SW480 (cell line): ENCODE measurements at places on chromosomes 4 and X.

DNA sequence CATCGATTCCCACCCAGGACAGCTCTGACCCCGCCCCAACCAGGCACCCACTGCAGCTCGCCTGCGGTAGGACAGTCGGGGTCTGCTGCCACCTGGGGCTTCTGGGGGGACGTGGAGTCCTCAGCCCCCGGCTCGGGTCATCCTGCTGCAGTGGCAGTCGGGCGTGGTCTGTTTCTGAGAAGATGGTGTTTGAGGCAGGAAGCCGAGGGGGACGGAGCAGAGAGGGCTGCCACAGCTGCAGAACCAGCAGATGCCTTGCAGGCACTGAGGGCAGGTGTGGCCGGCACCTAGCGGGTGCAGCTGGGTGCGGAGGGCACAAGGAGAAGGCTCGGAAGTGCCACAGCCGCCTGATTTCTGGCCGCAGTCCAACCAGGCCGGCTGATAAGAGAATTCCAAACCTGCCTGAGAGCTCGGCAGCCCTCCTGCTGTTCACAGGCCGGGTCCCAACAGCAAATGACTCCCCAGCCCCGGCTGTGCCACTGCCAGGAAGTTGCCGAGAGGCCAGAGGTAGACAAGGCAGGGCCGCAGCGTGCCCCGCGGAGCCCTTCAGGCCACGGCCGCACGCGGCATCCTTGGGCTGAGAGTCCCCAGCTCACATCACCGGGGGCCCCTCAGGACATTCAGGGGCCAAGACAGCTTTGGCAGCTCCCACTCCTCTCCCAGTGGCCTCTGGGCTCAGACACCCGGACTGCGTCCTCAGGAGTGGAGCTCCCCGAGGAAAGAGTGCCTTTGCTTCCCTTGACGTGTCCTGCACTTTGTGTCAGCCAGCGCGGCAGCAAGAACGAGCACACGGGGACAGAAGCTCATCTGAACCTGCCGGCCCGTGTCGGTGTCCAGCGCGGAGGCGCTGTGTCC lies 9.4 kb upstream of the CPLX1 start:
- peak; percentile 21 for DNase-seq

GRCh38 chr4:88788424-88788823 lies 90.8 kb upstream of the NAP1L5 start:
- DNase-seq = no peak

GRCh38 chr4:78345237-78345636 lies 206.3 kb upstream of the ANXA3 start:
- DNase-seq = no peak

GRCh38 chr4:86878640-86879039 lies 13.6 kb downstream of the C4orf36 start:
- no peak for DNase-seq

DNA sequence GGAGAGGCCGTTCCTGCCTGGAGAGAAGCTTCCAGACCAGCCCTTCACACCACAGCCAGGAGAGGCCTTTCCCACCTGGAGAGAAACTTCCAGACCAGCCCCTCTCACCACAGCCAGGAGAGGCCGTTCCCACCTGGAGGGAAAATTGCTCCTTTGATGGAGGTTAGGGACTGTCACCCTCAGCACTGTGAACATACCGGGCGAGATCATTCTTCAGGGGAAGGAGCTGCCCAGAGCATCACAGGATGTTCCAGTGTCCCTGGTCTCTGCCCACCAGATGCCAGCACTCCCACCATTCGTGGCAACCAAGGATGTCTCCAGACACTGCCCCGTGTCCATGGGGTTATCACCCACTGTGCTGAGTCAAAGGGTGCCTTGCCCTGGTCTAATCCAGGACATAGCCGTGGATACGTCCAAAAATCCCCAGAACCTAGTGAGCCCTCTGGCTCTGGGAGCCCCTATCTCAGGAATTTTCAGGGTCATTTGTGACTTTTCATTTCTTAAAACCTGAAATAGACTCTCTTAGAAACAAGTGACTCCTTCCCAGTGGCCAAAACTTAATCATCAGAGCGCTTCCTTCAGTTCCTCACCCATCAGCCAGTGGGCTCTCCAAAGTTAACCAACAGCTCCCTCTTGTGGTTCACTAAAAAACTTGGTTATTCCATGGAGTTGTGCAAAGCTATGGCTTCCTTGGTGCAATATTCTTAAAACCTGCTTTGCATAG lies 80.2 kb downstream of the CRMP1 start:
- DNase-seq = peak; percentile 61

GRCh38 chr4:158710814-158711213 lies 12.4 kb downstream of the PPID start:
- no peak for DNase-seq

DNA sequence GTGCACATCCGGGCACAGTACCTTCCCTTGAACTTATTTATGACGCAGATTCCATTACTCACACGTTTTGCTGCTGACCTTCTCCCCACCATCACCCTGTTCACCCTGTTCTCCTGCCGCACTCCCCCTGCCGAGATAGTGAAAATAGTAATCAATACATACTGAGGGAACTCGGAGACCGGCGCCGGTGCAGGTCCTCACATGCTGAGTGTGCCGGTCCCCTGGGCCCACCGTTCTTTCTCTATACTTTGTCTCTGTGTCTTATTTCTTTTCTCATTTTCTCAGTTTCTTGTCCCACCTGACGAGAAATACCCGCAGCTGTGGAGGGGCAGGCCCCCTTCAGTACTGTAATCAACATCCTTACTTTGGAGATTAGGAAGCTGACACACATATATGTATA lies 1337.1 kb upstream of the PABPC4L start:
- DNase-seq = no peak

- DNase-seq = no peak
These were observed 1405.0 kb upstream of the IGFBP7 start for GRCh38 chr4:58515226-58515625.

DNA sequence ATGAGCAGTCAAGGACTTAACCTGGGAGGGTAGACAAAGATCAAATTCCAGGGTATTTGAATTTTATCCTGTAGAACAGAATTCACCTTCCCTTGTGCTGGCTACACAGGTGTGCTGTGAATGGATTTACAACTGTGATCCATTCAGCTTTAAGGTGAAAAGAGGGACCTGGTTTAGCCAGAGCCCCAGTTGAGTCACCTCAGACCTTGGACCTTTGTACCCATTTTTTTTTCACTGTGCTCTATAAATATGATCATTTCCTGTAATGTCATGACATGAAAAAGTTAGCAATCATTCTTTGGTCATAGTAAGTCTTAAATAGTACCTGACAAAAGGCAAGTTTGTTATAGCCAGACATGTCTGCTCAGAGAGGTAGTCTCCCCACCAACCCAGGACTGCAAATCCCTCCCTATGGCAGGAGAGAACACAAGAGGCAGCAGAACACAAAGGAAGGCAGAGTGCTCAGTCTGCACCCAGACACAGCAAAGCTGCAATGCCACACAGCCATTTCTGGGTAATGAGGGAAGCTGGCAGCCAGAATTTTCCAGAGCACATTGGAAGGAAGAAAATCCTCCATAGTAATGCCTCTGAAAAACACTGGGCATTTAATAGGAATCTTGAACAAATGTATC lies 77.9 kb downstream of the CXXC4 start:
- DNase-seq = peak; percentile 39

GRCh38 chr4:52241916-52242315 lies 190.8 kb downstream of the SPATA18 start:
- no peak for DNase-seq

- DNase-seq = no peak
These were observed 100.2 kb upstream of the MID1IP1 start for GRCh38 chrX:38701073-38701472.
